ENCODE measurements at places on chromosomes 1 and 21.
A peak's percentile ranks its signal among the peaks of the same experiment; 100 is the strongest.

GRCh38 chr1:191901651-191902050 lies 256.6 kb upstream of the RGS18 start:
- DNase-seq, result no peak

GRCh38 chr1:71572038-71572437 lies 491.2 kb upstream of the ZRANB2 start:
- DNase-seq, result no peak

DNA sequence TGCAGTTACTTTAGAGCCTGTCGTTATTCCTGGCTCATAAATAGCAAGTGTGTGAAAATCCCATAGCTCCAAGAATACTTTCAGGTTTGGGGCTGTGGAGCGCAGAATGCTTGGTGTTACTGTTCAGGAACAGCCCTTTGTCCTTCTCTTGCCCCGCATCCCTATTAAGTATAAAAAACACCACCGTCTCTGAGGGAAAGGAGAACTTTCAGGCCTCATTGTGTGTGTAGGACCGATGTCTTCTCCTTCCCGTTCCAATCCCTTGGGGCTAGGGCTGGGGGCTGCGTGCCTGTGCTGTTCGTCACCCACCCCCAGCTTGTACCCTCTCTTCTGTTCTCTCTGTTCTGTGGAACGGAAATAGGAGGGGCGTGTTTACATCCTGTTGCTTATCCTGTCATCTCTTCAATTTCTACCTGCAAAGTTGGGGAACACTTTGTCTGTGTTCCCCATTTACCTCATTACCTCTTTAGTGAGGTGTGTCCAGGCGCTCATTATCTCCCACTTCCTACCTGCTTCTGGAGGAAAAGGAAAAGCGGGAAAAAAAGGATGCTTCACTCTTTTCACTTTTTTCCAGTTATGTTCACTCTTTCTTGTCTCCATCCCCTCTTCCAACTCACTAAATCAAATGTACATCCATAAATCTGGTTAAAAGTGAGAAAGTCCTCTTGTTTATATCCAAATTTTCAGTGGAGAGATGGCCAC lies 788 bp upstream of the TXNIP start:
- peak; percentile 33 for DNase-seq

- DNase-seq, result no peak
These were observed 16.6 kb downstream of the DDAH1 start for GRCh38 chr1:85448358-85448757.

DNA sequence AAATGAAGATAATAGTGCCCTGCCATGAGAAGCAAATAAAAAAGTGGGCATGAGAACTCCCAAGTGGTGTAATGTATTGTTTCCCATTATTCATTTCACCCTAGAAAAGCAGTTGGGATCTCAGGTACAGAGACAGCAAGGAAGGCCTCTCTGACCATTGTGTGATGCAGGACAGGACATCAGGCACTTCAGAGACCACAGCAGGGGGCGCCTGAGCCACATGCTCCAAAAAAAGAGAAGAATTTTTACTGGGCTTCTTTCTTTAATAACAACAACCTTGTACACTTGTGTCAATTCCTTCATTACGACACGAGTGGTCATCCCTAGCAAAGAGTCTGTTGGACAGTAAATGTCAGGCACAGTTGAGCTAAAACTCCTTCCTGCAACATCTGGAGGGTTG lies 533.3 kb downstream of the OMA1 start:
- no peak for DNase-seq

GRCh38 chr1:204736836-204737235 lies 51.3 kb upstream of the LRRN2 start:
- DNase-seq, result no peak

- no peak for DNase-seq
These were observed at the start of gene PIK3CD for GRCh38 chr1:9651565-9652378. PIK3CD (plus strand) TSS chr1:9651731; CDS start chr1:9710456, 58,725 bp downstream.

Data from activated CD4-positive, CD25-positive, alpha-beta regulatory T cell (primary cell).